CD8-positive, alpha-beta T cell (primary cell): ENCODE measurements at places on chromosomes 6 and 20.

GRCh38 chr6:53532942-53533341 lies 12.0 kb downstream of the GCLC start:
- DNase-seq, result no peak

DNA sequence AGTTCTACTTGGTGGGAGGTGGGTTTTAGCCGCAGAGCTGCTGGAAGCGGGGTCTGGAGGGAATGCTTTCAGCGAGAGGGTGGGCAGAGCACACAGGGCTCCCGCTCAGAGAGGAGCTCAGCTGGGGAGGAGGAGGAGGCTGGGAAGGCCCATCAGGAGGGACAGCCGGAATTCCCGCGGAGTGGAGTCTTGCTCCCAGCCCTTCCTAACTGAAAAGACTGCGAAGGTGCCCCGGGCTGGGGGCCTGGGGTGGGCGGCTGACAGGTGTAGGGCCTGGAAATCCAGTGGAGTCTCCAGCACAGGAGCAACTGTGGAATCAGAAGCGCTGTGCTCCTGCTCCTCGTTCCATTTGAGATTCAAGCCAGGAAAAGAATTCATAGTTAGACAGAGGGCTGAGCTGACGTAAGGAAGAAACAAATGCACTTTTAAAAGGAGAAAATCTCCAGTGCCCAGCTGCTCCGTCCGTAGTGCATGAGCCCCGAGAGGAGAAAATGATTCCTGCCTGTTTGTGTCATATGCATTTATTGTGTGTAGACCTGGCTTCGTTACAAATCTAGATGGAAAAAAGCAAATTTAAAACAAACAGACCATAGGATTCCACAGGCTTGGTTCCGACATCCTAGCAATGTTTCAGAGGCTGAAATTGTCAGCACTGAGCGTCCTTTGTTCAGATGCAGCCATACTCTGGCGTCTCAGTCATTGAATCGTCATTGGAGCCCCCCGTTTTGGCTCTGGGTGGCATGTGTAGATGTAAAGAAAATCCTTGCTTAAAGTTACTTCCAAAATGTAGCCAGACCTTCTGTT lies 197.7 kb downstream of the SMOC2 start:
- no peak for DNase-seq

DNA sequence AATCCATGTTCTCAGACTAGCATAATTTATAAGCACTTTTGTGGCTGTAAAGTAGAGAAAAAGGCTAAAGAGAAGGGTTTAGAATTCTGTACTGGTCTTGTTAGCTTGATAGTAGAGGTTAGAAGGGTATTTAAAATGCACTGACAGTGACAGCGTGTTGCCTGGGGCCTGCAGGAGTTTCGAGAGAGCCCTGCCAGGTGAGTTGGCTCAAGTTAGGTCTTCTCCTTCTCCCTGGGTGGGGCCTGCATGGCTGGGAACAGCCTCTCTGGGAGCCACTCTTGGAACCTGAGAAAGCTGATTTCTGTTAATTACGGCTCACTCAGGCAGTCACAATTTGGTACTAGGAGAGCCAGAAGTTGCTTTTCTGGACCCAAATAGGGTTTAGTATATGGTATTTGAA lies 103.7 kb downstream of the ARID1B start:
- no peak for DNase-seq

DNA sequence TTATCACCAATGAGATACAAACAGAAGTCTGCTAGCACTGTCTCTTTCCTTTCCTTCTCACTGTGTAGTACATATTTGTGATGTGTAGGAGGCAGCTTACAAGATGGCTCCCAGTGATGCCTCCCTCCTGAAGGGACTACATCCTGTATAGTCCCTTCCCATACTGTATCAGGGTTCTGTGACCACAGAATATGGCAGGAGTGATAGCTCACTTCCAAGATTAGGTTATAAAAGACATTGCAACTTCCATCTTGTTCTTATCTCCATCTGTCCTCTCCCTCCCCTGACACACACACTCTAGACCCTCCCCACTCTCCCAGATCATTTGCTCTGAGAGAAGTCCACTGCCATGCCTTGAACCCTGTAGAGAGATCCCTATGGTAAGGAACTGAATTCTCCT lies 38.0 kb downstream of the SESN1 start:
- DNase-seq, result no peak

DNA sequence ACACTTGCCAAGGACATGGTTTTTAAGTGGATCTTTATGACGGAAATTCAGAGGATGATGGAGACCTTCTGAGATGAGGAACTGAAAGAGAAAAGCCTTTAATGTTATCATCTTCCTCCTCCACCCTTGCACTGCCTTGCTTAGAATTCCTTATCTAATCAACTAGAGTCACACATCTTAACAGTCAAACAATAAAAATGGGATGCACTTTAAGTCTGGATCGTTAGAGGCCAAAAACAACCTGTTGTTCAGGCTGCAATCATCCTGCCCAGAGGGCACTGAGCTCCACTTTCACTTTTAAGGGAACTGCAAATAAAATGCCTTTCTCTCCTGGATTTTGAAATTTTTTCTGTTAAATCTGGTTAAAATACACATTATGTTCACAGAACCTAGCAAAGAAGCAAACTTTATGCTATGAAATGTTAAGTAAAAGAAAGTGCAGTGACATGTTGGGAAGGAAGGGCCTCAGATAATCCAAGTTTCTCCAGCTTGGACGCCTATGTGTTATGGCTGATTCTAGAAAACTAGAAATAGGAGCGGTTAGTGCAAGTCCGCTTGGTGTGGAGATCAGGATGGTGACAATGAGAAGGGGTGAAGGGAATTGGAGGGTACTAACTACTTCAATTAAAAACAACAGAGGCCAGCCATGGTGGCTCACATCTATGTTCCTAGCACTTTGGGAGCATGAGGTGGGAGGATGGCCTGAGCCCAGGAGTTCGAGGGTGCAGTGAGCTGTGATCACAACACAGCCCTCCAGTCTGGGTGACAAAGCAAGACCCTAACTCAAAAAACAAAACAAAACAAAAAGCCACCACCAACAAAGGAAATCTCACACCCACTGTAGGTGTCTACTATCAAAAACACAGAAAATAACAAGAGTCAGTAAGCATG lies 66.4 kb upstream of the KIF13A start:
- DNase-seq, result no peak

DNA sequence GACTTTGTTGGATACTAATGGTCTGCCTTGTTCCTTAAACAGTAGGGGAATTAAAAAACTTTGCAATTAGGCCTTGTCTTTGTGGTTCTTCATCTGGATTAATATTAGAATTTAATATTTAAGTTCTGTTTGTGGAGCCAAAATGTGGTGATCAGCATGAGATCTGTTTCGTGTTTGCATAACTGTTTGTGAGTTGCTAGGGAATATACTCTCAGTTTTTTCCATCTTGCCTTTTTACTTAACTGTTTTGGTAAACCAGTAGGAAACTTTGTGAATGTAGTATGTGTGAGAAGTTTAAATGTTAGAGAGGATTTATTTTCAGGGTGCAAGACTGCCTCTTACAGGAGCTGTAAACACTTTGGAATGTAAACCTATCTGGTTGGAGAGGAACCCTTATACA lies 35.6 kb downstream of the LRRC1 start:
- no peak for DNase-seq

DNA sequence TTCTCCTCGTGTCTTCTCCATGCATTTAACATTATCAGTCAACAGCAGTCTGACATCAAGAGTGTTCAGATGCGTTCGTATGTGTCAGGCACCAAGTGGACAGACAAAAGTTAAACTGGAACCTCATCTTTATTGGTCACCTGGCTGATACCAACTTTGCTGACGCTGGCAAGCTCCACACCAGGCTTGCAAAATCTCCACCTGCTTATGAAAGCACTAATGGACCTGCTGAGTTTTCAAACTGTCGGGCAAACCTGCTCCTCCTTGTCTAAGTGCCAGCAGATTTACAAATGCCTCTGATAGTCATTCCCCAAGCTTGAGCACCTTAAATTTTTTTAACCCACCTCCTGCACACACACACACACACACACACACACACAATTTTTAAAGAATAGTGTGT lies 27.9 kb upstream of the DSP start:
- no peak for DNase-seq
